NCI-H460 (cell line): ENCODE measurements at places on chromosomes 16 and 17.

DNA sequence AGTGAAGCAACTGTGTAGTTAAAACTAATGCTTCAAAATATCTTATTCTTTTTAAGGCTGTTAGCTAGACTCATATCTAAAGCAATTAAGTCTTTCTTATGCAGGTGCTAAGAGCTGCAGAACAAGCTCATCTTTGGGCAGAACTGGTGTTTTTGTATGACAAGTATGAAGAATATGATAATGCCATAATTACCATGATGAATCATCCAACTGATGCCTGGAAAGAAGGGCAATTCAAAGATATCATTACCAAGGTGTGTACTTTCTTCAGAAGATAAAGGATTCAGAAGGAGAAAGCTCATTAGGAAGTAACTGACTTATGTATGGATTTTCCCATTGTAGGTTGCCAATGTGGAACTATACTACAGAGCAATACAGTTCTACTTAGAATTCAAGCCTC, 23.9 kb downstream of the PTRH2 start:
- no peak for DNase-seq

DNA sequence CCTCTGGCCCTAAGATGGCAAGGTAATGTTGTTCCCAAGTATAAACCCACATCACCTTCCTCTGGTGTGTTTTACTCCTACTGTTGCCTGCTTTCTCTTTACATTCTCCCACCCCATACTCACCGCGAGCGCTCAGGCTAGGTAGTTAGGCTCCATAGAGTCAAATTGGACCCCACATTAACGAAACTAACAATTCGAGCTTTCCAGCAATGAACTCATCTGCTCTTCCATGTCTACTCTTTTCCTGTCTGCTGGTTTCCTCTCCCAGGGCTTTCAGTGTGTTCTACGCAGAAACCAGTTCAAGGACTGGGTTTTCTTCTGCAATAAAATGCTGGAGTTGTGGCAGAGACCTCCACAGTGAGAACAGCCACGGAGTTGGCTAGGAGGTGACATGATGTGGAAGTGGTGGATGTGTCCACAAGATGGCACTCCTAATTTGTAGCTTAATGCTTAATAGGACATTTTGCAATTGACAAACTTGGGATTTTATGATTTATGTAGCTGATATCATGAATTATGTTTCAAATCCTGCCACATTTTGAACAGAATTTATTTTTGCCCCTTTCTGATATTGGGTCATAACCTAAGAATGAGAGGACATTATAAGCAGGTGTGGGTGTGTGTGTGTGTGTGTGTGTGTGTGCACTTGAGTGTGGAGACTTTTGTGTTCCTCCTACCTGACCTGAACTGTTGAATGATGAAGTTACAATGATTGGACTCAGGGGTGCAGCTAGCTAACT, 2.2 kb upstream of the UQCRC2 start:
- DNase-seq = peak; percentile 40

GRCh38 chr16:56211435-56211981, 20.2 kb downstream of the GNAO1 start:
- DNase-seq = no peak

- no peak for DNase-seq
Measured at GRCh38 chr16:89600956-89601355, 12.5 kb upstream of the DPEP1 start.

DNA sequence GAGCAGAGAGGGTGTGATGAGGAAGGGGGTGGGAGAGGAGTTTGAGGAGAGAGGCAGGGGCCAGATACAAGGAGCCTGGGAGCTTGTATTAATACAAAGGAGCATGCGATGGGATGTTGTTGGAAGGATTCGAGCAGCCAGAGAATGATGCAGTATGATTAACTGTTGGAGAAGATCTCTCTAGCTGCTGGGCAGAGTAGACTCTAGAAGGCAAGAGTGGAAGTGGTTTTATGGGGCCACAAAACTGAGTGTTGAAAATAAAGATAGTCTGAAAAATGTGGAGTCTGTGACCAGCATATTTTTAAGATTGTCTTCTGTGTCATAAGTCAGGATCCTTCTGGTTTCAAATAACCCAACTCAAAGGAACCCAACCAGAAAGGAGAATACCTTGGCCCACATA, 98.3 kb downstream of the MSI2 start:
- no peak for DNase-seq

- DNase-seq = no peak
Measured at GRCh38 chr17:39955726-39956225, 7.0 kb upstream of the GSDMA start.

DNA sequence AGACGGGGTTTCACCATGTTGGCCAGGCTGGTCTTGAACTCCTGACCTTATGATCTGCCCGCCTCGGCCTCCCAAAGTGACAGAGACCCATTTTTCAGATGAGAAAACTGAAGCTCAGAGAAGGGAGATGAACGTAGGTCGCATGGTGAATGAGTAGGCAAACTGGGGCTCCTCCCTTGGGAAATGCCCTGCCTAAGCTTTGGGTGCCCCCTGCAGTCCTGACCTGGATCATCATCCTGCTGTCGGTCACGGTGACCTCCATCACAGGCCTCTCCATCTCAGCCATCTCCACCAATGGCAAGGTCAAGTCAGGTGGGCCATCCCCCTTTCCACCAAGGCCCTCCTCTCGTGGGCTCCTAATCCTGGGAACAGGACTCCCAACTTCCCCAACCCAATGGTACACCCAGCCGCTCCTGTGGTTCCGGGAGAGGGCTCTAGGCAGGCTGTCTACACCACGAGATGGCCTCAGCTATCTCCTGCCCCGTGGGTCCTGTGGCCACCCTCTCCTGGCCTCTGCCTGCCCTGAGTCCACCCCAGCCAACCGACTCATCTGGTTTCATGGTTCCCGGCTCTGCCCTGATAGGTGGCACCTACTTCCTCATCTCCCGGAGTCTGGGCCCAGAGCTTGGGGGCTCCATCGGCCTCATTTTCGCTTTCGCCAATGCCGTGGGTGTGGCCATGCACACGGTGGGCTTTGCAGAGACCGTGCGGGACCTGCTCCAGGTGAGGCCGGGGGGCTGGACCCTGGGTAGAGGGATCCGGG, 4.7 kb downstream of the SLC12A3 start:
- peak; percentile 28 for DNase-seq

GRCh38 chr16:72050769-72051464, 3.4 kb upstream of the HP start:
- no peak for DNase-seq

GRCh38 chr16:4765511-4766474, 1.2 kb downstream of the ZNF500 start:
- DNase-seq = no peak

- DNase-seq = no peak
Measured at GRCh38 chr17:21240369-21241055, 12.7 kb downstream of the NATD1 start.
